Activated CD4-positive, CD25-positive, alpha-beta regulatory T cell treated with anti-CD3 and anti-CD28 coated beads, Interleukin-2, amount 50 U/mL, for 72 hours (primary cell): ENCODE measurements at places on chromosomes 13 and 19.
A peak's percentile ranks its signal among the peaks of the same experiment; 100 is the strongest.

GRCh38 chr13:40599747-40600146, 66.7 kb downstream of the FOXO1 start:
- no peak for DNase-seq

GRCh38 chr13:76586842-76587241, 299.4 kb downstream of the KCTD12 start:
- DNase-seq: no peak

GRCh38 chr13:101942038-101942437, 459.8 kb downstream of the FGF14 start:
- DNase-seq: no peak

- no peak for DNase-seq
Measured at GRCh38 chr13:28679628-28680027, 20.7 kb downstream of the POMP start.

DNA sequence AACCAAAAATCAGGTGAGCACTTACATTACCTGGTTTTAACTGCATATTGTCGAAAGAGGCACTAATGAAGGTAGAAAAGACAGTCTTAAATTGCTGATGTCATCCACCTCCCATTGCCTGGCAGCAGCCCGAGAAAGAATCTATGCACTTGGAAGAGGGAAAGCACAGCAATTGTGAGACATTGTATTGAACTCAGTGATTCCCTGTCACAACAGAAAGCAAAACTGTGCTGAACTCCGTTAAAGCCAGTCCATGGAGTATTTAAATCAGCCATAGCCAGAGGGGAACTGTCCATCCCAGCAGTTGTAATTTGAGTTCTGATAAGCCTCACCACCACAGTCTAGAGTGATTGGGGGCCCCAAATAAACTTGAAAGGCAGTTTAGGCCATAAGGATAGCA, 466.6 kb upstream of the PCDH9 start:
- DNase-seq: no peak

DNA sequence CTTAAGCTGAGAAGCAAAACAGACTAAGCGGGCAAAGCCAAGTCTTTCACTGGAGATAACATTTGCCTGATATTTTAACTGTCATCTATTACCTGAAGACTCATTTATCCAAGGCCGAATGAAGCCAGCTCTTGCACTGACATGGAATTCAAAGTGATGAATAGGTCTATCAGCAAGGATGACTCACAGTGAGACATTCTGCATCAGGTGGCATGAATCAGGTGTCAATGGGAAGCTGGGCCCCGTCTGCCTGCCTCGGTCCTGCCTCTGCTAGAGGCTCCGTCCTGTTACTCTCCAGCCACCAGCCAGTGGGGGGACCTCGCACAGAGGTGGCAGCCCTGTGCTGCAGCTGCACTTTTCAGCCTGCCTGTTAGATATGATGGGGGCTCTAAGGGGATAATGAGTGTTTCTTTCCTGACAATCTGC, 23.5 kb downstream of the STARD13 start:
- no peak for DNase-seq

DNA sequence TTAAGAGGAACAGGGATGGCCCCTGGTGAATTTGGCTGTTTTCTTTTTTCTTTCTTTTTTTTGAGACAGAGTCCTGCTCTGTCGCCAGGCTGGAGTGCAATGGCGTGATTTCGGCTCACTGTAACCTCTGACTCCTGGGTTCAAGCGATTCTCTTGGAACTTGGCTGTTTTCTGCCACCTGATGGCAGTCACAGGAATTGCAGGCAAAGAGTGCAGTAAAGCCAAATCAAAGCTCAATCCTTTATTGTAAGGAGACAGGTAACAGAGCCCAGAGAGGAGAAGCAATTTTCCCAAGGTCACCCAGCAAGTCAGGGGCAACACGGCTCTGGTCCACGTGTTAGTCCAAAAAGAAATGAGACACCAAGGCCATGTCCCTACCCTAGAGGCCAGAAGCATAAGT, 6.2 kb downstream of the TINCR start:
- DNase-seq: no peak

DNA sequence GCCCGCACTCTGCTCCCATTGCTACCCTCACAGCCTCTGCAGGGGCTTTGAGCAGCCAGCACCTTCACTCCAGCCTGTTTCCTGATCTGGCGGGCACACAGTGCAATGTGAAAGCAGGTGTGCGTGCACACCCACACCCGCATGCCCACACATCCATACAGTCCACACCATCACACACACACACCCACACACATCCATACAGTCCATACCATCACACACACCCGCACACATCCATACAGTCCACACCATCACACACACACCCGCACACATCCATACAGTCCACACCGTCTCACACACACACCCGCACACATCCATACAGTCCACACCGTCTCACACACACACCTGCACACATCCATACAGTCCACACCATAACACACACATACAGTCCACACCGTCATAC, 28.0 kb downstream of the PIAS4 start:
- no peak for DNase-seq

GRCh38 chr13:19959141-19959830, 759 bp downstream of the ZMYM2 start:
- DNase-seq: peak; percentile 68

DNA sequence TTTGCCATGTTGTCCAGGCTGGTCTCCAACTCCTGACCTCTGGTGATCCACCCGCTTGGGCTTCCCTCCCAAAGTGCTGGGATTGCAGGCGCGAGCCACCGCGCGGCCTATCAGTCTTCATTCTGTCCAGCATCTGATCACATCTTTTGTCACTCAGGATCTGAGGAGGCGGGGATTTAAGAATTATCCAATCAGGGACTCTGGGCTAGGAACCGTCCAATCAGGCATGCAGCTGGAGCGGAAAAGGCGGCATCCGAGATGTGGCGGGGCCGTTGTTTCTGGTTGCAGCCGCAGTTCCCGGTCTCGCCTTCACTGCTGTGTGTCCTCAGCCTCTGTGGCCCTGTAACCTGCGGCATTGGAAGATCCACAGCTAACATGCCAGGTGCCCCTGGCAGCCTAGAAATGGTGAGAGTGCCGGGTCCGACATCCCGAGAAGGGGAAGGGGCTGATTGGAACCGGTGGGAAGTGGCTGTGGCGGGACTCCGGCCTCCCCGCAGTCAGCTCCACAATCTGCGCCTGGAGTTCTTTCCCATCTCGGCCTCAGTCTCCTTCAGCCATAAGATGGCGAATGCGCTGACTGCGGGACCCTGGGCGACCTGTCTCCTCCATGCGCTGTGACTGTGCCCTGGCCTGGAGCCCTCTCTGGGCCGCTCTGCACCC, at the start of gene ZNF729:
Gene ZNF729 (plus strand): TSS at position 291 of the 660 bp plus-strand sequence. CDS start 85 bp downstream, at position 376.
- no peak for DNase-seq

DNA sequence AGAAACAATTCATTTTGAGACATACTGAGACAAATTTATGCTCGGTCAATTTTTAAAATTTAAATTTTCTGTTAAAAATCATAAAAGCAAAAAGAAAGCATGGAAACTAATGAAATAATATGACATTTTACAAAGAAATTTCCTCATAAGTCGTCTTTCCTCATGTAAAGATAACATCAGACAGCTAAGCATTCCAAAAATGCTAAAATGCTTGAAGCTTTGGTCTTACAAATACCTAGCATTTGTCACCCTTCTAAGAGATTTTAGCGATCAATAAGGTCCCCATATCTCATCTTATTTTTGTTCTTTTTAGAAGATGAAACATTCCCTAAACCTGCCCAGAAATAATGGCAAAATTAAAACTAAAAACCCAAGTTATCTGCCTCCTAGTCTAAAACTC, 68.5 kb upstream of the FREM2 start:
- no peak for DNase-seq

DNA sequence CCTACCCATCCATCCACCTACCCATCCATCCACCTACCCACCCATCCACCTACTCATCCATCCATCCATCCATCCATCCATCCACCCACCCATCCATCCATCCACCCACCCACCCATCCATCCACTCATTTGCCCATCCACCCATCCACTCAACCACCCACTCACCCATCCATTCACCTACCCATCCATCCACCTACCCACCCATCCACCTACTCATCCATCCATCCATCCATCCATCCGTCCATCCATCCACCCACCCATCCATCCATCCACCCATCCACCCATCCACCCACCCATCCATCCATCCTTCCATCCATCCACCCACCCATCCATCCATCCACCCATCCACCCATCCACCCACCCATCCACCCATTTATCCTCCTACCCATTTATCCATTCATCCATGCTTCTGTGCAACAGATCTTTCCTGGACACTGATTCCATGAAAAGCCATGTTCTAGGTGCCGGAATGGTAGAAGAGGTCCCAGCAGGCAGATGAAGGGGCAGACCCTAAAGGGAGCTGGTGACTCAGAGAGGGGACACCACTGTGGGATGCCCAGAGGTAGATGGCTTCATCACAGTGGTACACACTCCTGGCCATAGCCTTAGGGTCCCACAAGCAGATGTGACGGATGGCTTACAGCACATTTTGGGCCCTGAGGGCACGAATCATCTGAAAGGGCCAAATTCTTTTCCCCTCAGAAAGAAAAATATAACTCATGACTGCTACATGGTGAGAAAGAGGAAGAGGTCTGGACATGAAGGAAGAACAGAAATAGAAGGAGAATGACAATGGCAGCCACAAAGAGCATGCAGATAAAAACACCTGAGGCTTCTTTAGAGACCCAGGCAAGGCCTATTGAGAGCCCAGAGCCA, 76.0 kb downstream of the KCTD15 start:
- DNase-seq: no peak

DNA sequence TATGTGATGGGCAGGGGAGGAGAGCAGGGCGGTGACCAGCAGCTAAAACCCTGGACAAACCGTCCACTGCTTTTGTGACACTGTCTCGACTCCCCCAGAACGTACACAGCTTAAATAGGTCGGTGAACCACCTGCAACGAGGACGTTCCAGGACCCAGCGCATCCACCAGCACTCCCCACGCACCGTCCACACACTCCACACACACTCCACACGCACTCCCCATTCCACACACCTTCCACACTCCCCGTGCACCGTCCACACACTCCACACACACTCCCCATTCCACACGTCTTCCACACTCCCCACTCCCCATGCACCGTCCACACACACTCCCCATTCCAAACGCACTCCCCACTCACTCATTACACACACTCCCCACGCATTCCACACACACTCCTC, 38.3 kb upstream of the C13orf46 start:
- no peak for DNase-seq

- DNase-seq: no peak
Measured at GRCh38 chr13:29801102-29801501, 49.3 kb downstream of the UBL3 start.

DNA sequence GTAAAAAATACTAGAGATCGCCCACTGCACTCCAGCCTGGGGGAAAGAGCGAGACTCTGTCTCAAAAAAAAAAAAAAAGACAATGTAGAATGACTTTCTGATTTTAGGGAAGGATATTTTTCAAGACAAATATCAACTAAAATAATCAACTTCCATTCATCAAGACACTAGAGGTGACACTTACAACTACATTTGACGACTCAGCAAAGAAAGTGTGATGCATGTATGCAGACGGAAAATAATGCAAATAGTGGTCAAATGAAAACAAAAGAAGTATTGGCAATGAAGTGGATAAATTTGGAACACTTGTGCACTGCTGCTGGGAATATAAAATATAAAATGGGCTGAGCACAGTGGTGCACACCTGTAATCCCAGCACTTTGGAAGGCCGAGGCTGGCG, 12.2 kb downstream of the TMEM161A start:
- DNase-seq: no peak

- no peak for DNase-seq
Measured at GRCh38 chr13:35502456-35502855, 26.0 kb upstream of the MAB21L1 start.

DNA sequence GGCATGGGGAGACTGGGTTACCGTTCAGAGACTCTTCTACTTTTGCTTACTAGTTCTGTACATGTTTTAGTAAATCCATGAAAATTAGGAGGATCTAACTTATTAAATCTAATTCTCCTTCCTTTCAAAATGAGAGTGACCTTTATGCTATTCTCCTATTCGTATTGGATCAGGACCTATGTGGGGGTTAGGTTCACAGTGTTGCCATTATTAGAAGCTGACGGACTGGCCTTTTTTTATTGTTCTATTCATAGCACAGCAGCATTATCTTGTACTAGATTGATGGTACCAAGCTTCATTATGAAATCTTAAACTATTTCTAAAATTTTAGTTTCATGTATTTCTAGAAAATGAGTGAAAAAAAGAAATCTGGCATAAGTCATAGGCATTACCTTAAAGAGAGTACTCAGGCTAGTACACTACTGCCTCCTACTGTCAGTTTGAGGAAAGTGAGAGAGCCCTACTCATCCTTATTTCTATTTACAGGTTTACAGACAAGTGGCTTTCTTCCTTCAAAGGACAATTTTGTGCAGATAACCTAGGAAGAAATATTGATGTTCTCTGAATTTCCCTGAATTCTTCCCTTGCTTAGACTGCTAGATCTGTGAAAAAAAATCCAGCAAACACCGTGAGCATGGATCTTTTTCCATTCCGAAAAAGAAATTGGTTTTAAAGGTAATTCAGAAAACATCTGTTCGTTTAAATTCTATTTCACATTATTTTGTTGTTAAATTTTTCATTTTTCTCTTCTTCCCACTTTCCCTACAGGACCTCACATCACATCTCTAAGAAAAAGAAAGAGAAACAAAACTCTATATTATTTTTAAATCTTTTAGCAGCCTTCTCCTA, 485.5 kb downstream of the DIAPH3 start:
- DNase-seq: no peak

DNA sequence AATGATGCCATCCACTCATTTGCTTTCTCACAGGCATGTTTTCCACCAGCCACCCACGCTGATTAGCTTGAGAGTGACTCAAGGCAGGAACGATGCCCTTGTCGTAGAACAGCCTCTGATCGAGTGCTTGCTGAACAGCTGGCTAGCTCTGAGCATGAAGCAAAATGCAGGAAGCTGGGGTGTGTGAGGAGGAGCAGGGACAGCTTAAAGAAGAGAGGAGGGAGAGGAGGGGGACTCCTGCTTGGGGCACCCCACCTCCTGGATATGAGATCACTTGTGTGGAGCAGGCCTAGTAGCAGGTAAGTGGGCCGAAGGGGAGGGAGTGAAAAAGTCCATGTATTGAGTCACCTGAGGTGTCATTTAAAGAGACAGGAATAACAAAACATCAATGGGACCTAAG, 48.8 kb downstream of the IRS2 start:
- DNase-seq: no peak

DNA sequence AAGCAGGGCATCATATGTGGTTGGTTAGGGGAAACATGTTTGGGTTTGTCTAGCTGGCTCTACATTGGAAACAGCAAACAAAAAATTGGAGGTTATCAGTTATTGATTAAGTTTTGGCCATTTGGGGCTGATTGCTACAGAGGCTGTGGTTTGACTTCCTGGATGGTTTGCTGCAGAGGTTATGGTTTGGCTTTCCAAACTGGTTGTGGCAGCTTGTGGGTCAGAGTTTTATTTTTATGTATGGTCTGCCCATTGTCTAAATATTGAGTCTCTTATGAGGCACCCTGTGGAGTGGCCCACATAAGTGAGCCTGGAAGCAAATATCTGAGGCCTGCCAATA, 261.6 kb downstream of the GPC5 start:
- DNase-seq: no peak

DNA sequence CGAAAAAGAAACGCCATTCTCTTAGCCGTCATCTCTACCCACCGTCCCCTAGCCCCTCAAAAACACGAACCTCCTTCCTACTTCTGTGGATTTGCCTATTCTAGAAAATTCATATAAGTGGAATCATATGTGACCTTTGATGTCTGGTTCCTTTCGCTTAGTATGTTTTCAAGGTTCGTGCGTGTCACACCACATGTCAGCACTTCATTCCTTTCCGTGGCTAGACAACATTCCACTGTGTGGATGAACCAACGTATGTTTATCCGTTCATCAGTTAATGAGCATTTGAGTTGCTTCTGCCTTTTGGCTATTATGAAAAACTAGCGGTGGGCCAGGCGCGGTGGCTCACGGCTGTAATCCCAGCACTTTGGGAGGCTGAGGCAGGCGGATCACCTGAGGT, 14.0 kb upstream of the PPP1R12C start:
- DNase-seq: no peak
